K562 (cell line): ENCODE measurements at places on chromosomes 2 and 18. TPM values are rescaled to one million over a fixed set of nuclear protein-coding genes. Genes with fewer than 3 reads are reported as not detected.
A peak's percentile ranks its signal among the peaks of the same experiment; 100 is the strongest.

DNA sequence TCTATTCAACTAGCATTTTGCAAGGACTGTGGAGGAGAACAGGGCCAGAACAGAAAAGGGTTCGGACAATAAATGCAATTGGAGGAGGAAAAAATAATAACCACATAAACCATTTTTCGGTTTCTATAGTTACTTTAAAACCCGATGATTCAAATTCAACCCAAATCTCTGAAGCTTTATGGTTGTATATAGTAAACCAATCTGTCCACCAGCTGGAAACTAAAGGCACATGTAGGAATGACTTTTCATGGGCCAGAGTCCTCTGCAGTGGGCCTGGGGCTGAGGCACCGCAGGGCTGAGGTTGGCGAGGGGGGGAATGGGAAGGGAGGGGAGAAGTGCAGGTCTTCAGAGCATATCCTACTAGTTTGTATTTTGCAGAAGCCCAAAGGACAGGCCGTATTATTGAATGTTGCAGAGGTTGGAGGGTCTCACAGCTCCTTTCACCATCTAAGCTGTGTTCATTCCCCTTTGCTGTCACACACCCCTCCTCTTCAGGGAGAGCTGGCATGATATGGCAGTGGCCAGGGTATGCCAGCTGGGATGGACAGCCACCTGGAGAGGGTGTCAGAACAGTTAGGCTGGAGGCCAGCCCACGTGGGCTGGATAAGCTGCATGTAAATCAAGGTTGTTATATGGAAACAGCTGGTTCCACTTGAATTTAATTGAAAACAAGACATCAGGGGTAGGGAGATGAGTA is 267.1 kb downstream of the PRKCE start:
- DNase-seq: no peak

GRCh38 chr2:237585590-237586221 is 4.8 kb downstream of the RAB17 start:
- DNase-seq: no peak

DNA sequence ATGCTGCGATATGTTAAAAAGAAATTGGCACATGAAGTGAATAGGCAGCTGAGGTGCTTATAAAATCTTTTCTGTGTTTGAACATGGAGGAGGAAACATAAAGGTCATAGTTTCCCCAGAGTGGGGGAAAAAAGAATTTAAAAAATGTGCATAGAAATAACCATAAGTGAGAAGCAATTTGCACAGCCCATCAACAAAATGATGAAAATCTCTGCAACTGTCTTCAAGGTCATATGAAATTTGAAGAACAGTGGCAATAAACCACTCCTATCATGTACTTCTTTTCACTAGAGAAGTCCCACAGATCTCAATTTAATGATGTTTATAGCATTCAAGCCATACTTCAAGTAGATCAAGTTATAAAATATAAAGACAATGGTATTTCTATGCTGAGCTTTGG is 46.7 kb upstream of the ZNF804A start:
- no peak for DNase-seq

GRCh38 chr2:145016711-145017110 is 496.8 kb upstream of the ZEB2 start:
- no peak for DNase-seq

- peak; percentile 62 for DNase-seq
Observed at GRCh38 chr2:7672027-7672684, 754.9 kb downstream of the RNF144A start.

- no peak for DNase-seq
Observed at GRCh38 chr2:66926594-66927112, 470.5 kb upstream of the ETAA1 start.

The ZAP70 gene
- polyA plus RNA-seq: 0.20 and 0.76 TPM in 2 replicates
